ENCODE measurements at places on chromosomes 4 and X. TPM values are rescaled to one million over a fixed set of nuclear protein-coding genes. Genes with fewer than 3 reads are reported as not detected.

PAGE1 gene
- total RNA-seq, result not detected

ZNF630 gene
- total RNA-seq, result 1.5 TPM

BTK gene
- 0.47 TPM for total RNA-seq

DNA sequence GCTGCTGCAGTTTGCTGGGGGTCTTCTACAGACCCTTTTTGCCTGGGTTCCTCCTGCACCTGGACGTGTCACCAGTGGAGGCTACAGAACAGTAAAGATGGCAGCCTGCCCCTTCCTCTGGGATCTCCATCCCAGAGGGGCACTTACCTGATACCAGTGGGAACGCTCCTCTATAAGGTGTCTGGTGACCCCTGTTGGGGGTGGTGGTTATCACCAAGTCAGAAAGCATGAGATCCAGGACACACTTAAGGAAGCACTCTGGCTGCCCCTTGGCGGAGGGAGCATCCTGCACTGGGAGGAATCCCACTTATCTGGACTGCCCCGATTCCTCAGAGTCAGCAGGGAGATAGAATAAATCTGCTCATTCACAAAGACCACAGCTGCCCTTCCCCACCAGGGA is 218.9 kb upstream of the GALNTL6 start:
- H3K4me1 ChIP-seq, result no peaks in the 10 kb centered on the region
- no peak for DNase-seq
- H3K27ac ChIP-seq, result no peak overlapping the region
- no peaks in the 10 kb centered on the region for H3K27me3 ChIP-seq
- no peaks in the 10 kb centered on the region for H3K36me3 ChIP-seq
- H3K4me3 ChIP-seq, result no peak overlapping the region

- H3K4me1 ChIP-seq, result no peaks in the 10 kb centered on the region
- no peaks in the 10 kb centered on the region for H3K36me3 ChIP-seq
- peaks cover 2% of the 10 kb centered on the region for H3K27me3 ChIP-seq
- H3K4me3 ChIP-seq, result no peak overlapping the region
These were observed 33.3 kb upstream of the FAM47C start for GRCh38 chrX:36974911-36975310.

GRCh38 chrX:11285651-11286050 is 7.6 kb upstream of the AMELX start:
- DNase-seq, result no peak
- H3K27ac ChIP-seq, result no peak overlapping the region
- no peaks in the 10 kb centered on the region for H3K27me3 ChIP-seq
- no peaks in the 10 kb centered on the region for H3K36me3 ChIP-seq

GRCh38 chr4:7291372-7292114 is 99.2 kb downstream of the SORCS2 start:
- H3K4me1 ChIP-seq, result no peaks in the 10 kb centered on the region
- no peak for DNase-seq
- H3K27me3 ChIP-seq, result peaks cover 2% of the 10 kb centered on the region

- H3K36me3 ChIP-seq, result no peaks in the 10 kb centered on the region
- no peak for DNase-seq
- no peaks in the 10 kb centered on the region for H3K27me3 ChIP-seq
- H3K27ac ChIP-seq, result no peak overlapping the region
These were observed 5.5 kb upstream of the SLC7A11 start for GRCh38 chr4:138247643-138248042.

Data from activated naive CD4-positive, alpha-beta T cell treated with anti-CD3 and anti-CD28 coated beads for 36 hours (primary cell).